Sigmoid colon (tissue), 7 donors: ENCODE measurements at places on chromosomes 2 and 18.

DNA sequence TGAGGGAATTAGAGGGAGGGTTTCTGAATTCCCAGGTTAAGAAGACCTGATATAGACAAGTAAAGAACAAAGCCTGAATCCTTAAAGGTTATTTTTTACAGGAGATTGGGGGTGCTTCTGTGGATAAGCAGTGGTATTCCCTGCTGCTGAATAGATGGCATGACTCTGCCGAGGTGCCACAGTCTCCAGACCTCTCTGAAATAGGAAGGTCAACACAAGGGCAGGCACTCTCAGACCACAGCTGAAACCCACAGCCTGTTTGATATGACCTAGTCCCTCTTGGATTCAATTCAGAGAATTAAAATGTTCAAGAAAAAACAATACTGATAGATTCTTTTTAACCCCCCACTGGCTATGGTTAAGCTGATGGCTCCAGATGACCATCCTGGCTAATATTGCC lies 259.3 kb downstream of the PTGR3 start:
- no peak for DNase-seq

DNA sequence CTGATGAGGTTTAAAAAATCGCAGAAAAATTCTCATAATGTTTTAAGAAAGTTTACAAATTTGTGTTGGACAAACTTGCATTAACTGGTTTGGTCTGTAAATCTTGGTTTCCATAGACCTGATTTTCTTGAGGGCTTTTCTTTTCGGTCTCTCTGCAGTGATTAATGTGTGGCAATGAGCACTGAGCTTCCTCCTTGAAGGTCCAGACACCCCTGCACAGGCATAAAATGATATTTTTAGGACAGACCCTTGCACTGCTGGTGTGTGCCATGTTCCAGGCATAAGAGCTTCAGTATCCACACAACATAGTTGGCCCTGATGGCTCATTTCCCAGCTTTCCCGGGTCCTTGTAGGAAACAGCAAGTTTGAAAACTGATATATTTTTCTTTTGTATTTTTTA lies 33.7 kb downstream of the MRPL33 start:
- no peak for DNase-seq

GRCh38 chr2:59884166-59884565 lies 669.3 kb downstream of the BCL11A start:
- DNase-seq = no peak

GRCh38 chr2:230360028-230360427 lies 33.0 kb downstream of the SP140L start:
- DNase-seq = no peak

- no peak for DNase-seq
Measured at GRCh38 chr18:45541421-45541820, 73.9 kb upstream of the SLC14A2 start.

GRCh38 chr2:105411720-105412407 lies 13.0 kb upstream of the FHL2 start:
- no peak for DNase-seq

- no peak for DNase-seq
Measured at GRCh38 chr18:14089191-14089590, 43.0 kb downstream of the ZNF519 start.

DNA sequence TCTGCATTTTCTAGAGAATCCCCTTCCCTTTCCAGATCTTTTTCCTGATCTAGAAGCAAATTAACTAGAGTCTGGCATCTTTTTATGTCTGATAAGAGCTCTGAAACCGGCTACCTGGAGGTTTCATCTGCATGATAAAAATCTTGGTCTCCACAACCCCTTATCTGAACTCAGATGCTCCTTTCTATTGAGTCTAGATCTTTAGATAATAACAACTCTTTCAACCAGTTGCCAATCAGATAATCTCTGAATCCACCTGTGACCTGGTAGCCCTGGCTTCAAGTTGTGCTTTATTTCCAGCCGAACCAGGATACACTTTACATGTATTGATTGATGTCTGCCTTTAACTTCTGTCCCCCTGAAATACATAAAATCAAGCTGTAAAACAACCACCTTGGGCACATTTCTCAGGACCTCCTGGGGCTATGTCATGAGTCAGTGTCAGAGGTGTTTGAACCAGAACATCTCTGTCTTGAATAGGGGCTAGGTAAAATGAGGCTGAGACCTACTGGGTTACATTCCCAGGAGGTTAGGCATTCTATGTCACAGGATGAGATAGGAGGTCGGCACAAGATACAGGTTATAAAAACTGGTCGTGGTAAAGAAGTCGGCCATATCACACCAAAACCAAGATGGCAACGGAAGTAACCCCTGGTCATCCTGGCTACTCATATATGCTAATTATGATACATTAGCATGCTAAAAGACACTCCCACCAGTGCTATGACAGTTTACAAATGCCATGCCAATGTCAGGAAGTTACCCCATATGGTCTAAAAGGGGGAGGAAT lies 20.8 kb downstream of the RALBP1 start:
- no peak for DNase-seq

DNA sequence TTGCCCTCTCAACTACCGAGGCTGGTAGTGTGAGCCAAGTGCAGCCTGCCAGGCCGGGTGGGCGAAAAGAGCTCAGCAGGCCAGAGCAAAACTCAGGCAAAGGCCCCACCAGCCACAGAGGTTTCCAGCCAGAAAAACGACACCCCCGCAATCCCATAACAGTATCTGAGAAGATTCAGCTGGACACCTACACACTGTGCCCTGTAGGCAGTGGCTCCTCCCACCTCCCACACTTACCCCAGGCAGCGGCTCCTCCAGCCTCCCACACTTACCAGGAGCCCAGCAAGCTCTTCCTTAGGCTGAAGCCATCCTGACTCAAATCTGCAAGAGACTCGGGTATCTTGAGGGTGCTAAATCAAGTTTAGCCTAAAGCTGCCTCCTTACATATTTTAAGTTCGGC lies 15.6 kb upstream of the TMEM18 start:
- DNase-seq = no peak

DNA sequence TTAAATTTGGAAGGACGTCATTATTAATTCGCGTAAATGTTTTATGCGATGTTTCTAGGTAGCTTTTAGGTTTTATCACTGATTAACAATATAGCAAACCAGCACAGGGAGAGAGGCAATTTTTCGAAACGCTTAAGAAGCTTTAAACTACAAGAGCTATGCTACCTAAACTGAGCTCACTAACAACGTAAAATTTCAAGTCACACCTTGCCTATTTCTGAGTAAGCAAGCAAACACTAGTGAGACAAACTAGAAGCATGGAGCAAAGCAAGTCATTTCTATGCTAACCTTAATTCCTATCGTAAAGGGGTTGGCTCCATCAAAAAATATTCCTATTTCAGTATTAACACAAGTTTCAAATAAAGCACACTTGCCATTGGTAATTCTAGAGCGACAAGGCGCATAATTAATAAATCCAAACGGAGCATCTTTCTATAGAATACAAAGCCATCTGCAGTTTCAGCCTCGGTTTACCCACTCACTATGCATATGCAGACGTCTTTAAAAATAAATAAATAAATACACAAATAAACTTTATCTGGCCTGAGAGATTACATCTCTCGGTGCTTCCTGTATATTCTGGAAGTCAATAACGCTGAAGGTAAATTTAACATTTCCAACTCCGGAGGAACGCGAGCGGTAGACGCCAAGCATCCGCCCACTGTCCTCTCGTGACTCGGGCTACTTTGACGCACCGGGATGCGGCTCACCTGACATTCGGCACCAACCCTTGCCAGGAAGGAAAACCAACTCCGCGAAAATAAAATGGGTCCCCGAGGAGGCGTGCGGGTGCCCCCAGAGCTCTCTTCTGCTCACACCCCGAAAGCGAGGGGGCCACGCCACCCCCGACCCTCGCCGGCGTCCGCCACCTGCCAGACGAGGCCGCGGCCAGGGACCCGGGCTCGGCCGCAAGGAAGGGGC lies 947 bp downstream of the ITSN2 start:
- DNase-seq = peak; percentile 82

DNA sequence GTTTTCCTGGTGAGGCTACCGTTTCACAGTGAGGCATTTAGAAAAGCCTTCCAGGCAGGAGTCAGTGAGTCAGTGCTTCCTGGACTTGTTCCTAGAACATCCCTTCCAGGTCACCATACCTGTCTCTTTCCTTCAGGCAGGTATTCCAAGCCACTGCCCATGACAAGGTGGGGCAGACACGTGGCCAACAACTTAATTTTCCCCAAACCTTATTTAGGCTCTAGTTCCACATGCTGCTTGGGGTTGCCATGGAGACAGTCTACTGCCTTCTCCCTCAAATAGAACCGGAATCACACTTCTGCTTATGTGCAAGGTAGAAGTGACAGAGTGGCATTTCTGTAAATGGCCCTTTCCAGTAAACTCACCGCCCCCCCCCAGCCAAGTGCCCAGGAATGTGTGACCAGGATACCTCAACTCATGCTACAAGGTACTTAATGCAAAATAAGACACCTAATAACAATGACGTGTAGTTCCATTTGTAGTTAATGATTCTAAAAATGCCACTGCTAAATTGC lies 258.3 kb downstream of the PRKCE start:
- DNase-seq = no peak
